Cortex of kidney (tissue), 1 donor: ENCODE measurements at places on chromosomes 6 and 20.

GRCh38 chr6:65450451-65450850, 256.6 kb downstream of the EYS start:
- DNase-seq: no peak

- DNase-seq: no peak
Measured at GRCh38 chr20:38548356-38549083, 32.5 kb upstream of the ADIG start.

- DNase-seq: no peak
Measured at GRCh38 chr20:25083141-25083772, 1.3 kb upstream of the VSX1 start.

GRCh38 chr6:149435919-149436586, 36.0 kb downstream of the SUMO4 start:
- no peak for DNase-seq

DNA sequence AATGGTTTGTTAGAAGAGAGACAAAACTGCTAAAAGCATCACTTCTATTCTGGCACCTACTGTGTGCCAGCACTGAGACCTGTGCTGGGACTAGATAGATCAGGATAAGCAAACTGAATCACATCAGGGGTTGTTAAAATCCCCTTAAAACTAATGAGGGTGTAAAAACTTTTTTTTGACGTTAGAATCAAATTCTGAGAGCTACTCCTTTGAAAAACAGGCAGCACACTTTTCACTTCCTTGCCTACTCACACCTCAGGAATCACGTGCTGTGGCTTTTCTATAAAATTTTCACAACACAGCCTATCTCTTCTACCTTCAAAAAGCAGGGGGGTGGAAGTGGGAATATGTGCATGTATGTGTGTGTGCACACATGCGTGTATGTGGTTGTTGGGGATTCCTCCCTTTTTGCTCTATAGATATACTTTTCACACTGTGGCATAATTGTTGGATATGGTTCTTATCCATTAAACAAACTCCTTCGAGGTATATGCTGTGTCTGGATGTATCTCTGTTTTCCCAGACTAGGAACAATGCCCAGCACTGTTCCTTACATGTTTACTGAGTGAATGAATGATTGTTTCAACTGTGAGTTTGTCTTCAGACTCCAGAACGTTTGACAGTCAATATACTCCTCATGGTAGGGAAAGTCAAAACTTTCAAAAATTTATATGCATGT, 105.4 kb downstream of the FYN start:
- no peak for DNase-seq

GRCh38 chr20:56698749-56699148, 69.6 kb downstream of the TFAP2C start:
- DNase-seq: no peak

GRCh38 chr6:104855507-104855906, 4.2 kb downstream of the HACE1 start:
- no peak for DNase-seq

DNA sequence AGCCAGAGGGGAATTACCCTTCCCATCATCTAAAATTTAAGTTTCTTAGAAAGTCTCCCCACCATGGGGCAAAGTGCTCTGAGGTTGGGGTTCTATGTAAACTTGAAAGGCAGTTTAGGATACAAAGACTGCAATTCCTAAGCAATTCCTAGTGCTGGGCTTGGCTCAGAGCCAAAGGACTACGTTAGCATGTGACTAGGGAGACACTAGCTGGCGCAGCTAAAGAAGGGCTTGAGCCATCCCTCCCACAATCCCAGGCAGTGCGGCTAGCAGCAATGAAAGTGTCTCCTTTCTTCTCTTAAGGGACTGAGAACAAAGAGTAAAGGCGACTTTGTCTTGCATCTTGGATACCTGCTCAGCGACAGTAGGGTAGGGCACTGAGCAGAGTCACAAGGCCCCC, 306.6 kb upstream of the FKBP1C start:
- DNase-seq: no peak

DNA sequence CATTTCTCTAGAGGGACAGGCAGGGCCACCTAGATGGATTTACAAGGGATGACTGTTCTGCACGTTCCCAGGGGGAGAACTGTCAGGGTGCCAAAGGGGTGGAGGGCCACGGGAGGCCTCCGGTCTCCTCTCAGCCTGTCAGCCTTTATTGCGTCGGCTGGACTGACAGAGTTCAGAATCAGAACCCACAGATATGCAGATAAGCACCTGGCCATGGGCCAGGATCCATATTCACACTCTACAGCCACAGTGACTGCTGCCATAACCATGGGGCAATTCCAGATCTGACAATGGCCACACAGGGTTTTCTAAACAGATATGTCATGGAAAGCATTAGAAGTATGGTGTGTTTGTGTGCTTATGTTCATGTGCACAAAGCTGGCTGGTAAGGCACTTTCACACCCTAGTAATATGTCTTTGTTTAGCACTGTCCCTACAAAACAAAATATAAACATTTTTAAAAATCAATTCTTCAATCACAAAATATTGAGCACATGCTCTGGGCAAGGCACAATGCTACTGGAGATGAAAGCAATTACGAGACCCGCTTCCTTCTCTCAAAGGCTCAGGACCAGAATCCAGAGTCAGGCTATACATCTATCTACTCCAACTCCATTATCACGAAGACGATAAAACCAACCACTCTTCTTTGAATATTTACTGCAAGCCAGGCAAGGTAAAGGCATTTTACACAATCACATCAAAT, 29.1 kb downstream of the TRAM2 start:
- no peak for DNase-seq

- no peak for DNase-seq
Measured at GRCh38 chr6:169420912-169421543, 167.4 kb upstream of the THBS2 start.

GRCh38 chr20:62368976-62369814, 2.1 kb upstream of the LAMA5 start:
- no peak for DNase-seq

- DNase-seq: no peak
Measured at GRCh38 chr20:46977204-46977603, 82.6 kb downstream of the EYA2 start.

- no peak for DNase-seq
Measured at GRCh38 chr20:3510110-3510509, 39.3 kb downstream of the ATRN start.

DNA sequence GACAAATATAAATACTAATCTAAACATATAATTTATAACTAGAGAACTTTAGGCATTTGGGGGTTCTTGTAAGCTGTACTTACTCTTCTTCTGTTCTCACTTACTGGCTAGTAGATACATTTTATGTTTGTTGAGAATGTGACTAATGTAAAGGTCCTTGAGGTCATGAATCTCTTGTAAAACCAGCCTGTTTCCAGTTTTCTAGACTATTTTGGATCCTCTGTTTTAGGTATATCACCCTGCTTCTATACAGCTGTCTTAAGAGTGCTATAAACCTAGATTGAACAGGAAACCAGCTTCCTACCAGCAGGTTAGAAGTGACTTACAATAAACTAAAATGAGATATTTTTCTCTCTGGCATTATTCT, 134.2 kb downstream of the PLCB4 start:
- DNase-seq: no peak

DNA sequence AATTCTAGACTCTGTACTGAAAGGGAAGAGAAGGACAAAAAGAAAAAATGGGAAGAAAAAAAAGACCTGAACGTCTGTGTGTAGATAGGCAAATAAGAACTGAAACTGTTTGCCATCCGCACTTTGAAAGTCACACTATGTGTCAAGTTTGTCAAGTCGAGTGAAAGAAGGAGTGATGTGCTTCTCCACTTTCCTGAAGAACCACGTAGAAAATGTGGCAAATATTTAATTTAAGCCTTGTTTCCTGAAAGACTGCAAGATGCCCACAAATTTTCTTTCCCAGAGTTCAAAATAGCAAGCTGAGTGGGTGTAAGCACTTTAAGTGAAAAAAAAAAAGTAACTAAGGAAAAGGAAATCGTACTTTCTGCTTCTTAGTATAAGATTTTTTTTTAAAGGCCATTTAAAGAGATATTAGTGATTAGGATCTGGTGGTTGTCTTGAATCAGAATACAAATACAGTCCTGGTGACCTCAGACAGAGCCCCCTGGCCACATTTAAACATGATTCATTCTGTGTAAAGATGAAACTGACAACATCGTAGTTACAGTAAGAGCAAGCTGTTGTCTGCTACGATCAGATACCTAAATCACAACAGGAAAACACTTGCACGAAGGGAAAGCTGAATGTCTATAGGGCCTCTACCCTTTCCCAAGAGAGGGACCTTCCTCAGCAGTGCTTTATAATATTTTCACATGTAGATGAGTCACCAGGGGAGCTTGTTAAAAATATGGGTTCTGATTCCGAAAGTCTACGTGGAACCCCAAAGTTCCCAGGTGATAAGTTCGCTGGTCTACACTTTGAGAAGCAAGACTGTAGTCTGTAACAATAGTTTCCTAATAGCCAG, 102.3 kb downstream of the HIVEP2 start:
- no peak for DNase-seq

DNA sequence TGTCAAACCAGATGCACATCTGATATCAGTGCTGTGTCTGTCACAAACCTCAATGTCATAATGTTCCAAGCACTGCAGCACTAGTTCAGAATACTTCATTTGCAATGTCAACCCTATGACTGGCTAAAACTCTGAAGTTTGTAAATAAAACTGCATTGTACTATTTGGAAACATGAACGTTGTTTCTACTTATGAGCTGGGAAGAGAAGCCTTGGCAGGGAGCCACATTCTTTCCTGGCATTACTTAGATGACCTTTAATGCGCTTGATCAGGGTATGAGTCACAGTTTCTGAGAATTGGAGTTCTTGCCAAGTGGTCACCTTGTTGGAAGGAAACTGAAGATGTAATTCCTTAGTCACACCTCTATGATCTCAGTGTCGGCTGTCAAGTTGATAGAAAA, 664.8 kb upstream of the MMS22L start:
- DNase-seq: no peak

DNA sequence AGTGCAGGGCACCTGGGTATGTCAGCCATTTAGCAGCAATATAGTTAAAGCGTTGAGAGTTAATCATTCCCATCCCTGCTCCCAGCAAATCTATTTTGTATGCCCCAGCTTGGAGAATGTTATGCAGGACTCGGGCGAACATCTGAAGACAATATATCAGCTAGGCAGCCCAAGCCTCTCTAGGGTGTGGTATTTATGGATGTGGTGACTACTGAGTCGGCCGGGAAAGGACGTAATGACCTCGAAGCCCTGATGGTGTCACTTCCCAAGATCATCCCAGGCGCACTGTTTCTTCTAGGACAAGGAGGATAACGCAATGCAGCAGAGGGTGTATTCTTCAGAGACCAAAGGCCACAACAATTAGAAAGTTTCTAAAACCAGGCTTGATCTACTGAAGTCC, 63.6 kb upstream of the FAM184A start:
- DNase-seq: no peak

GRCh38 chr6:157089258-157089657, 234.1 kb downstream of the TMEM242 start:
- DNase-seq: no peak

DNA sequence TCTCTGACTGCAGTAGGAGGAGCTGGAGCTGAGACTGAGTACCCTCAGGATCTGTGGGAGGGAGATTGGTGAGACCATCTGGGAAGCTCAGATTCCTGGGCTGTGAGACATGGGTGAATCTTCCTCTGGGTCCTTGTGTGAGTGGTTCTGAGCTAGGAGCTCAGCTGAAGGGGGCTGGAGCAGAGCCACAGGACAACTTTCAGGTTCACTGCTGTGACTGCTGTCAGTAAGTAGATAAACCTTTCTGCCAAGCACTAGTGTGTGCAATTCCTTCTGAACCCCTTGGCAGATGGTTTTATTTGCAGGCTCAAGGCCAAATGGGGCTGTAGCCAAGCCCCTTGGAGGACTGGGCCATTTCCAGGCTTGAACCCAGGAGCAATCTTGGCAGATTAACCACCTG, 49.6 kb upstream of the SNAP91 start:
- DNase-seq: no peak
